ENCODE measurements at places on chromosomes 2 and 18.
A peak's percentile ranks its signal among the peaks of the same experiment; 100 is the strongest.

GRCh38 chr2:239369631-239370161 is 31.1 kb downstream of the HDAC4 start:
- peak; percentile 36 for DNase-seq

- peak; percentile 31 for DNase-seq
Measured at GRCh38 chr2:26039603-26040323, 5.9 kb downstream of the RAB10 start.

DNA sequence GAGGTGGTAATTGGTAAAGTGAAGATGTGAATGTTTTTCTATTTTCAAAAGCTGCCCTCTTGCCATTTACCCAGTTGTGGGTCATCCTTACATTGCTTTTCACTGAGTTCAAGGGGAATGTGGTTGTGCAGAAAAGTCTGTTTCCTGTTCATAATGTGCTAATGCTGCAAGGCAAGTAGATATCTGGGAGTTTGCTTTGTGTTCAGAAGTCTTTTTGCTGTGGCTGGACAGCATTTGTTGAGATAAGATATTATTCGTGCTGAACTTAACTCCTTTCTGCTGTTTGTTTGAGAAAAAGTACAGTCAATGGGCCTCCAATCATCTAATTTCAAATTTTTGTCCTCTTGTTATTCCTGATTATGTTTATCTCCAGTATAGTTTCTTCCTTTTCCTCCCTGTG is 263.2 kb downstream of the LTBP1 start:
- no peak for DNase-seq

DNA sequence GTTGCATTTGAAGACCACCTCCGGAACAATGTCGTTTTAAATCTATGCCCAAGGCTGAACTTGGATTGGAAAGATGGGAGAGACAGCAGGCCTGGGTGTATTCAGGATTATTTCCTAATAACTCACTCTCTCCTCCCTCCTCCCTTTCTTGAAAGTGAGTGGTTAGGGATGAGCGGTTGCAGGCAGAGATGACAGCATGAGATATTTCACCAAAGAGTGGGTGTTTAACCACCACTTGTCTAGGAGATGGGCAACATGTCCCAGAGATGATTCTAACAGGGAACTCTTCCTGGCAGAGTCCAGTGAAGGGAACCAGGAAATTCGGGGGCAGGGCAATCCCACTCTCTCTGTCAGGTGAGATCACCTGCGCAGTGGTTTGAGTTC is 123.2 kb downstream of the KCTD1 start:
- DNase-seq: peak; percentile 25

DNA sequence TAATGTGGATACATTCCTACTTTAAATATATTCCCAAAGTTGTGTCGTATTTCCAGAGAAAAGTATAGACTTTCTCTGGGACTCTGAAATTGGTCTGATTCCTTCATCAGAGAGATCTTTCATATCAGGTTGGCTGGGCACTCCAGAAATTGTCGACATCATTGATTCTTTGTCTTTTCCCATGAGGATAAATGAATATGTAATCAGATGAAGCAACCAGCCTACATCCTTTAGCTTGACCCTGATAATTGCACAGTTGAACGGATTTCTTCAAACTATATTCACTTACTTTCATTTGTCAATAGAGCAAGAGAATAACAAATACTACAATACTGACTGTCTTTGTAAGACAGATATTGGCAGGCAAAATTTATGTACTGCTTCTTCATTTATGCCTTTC is 680.2 kb upstream of the LRRTM4 start:
- DNase-seq: no peak

DNA sequence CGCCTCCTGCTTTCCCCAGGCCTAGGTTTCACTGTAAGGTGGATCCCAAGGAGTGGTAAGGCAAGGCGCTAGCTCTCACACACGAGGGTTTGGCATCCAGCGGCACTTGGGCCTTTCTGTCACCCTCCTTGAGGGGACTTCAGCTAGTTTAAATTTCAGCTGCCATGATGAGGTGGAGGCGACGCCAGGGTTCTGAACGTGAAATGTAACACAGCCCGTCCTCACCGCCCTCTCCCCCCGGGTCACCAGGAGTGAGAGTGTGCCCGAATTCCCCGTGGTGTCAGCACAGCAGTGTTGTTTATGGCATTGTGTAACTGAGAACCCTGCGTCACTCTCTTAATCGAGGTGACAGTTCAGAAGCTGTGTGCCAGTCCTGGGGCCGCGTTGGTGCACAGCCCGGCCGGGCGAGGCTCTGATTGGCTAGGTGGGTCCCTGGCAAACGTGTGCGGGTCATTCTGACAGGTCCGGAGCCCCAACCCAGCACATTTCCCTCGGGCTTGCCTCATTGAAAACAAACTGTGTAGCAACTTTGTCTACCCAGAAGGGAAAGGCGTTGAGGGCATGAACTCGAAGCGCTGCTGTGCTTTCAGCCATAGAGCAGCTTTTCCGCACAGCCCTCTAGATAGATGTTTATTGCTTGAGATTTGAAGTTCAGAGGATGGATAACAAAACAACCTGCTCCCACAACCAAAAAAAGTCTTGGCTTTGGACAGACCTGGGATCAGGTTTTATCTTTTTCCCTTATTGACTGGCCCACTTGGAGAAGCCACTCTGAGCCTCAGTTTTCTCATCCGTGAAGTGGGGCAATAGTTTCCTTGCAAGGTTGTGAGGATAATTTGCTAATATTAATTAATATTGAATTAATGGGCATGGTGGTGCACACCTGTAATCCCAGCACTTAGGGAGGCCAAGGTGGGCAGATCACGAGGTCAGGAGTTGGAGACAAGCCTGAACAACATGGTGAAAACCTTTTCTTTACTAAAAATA is 4.9 kb downstream of the CIDEA start:
- no peak for DNase-seq

DNA sequence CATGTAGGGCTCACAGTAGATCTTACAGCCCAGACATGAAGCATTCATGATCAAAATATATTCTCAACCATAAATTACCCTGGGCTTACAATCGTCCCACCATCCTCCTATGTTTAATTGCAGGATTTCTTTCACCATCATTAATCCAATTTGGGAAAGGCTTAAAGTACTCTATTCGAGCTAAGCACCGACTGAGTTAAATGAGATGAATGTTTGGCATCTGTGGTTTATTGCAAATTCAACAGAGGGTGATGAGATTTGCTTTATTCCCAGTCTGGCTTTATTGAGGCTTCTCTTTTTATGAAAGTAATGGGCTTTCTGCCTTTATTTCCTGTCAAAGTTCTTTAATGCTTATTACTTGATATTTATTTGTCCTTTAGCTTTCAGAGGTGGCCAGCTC is 159.0 kb downstream of the METTL4 start:
- DNase-seq: no peak

DNA sequence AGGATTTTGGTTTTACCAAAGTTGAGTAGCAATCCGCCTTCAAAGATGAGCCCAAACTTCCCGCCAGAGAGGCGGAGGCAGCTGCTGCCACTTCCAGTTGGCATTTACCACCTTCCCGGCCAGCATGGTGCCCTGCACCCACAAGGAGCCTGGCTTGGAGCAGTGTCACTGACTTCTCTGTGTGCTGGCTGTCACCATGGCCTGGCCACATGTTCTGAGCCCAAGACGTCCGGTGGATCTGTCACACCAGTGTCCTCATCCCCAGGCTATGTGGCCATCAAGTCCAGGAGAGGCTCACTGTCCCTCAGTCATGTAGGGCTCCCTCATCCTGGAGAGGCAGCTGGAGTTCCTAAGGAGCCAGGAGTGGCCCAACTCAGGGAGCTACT is 100.6 kb downstream of the ACKR3 start:
- DNase-seq: no peak

DNA sequence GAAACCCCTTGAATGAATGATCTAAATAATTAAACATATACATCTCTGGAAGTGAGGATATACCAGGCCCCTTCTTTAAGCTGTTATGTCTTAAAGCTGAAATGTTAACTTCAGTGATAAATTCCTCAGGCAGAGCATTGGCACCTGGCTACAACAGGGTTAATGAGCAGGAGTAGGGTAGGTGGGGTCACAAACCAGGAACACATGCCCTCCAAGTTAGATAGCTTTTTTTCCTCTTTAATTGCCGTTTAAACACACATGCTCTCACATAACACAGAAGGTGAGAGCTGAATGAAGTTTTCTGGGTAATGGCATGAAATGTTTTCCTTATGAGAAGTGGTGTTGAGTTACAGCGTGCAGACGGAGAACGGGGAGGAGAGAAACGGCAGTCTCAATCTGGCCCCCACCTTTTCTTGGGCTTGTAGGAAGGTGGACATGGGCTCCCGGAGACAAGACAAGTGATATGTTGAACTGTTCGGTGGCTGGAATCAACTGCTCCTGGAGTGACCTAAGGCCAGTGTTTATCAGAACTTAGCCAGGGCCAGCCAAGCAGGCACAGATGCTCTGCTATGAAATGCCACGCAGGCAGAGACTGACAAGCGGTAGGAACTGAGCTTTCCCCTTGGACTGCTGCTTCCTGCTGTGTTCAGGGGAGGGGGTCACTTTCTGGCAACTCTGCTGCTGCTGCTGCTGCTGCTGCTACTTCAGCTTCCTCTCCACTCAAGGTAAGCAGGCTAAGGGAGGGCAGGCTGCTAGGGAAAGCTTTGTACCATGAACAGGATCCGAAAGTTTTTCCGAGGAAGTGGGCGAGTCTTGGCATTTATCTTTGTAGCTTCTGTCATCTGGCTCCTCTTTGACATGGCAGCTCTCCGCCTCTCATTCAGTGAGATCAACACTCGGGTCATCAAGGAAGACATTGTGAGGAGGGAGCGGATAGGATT is at the start of gene GALNT5:
Gene GALNT5, plus strand, starts transcription at position 394 of the 941 bp plus-strand sequence. Its CDS starts 378 bp downstream, at position 772.
- DNase-seq: peak; percentile 65

- peak; percentile 59 for DNase-seq
Measured at GRCh38 chr18:76573325-76574025, 78.4 kb upstream of the ZNF516 start.

DNA sequence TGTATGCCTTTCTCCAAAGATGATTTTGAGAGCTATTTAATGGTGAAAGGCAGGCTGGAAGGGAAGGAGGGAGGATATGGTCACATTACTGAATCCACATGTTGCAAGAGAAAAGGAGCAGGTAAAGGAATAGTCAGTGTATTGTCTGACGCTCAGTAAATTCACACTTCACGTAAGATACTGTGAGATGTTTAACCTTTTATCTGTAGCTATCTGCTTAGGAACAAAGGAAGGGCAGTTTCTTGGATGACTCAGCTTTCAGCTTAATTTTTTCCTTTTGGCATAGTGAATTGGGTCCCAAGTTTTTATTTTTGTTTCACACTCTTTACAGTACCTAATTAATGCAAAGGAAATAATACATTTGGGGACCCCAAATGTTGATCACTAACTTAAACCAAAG is 96.2 kb downstream of the PMS1 start:
- DNase-seq: no peak

- no peak for DNase-seq
Measured at GRCh38 chr18:24006712-24007313, 7.7 kb upstream of the TTC39C start.

GRCh38 chr2:149561309-149561926 is 26.2 kb downstream of the MMADHC start:
- DNase-seq: peak; percentile 40

GRCh38 chr2:239105234-239105633 is 257.3 kb downstream of the TWIST2 start:
- DNase-seq: no peak

- peak; percentile 72 for DNase-seq
Measured at GRCh38 chr18:7677001-7677400, 109.9 kb downstream of the PTPRM start.

DNA sequence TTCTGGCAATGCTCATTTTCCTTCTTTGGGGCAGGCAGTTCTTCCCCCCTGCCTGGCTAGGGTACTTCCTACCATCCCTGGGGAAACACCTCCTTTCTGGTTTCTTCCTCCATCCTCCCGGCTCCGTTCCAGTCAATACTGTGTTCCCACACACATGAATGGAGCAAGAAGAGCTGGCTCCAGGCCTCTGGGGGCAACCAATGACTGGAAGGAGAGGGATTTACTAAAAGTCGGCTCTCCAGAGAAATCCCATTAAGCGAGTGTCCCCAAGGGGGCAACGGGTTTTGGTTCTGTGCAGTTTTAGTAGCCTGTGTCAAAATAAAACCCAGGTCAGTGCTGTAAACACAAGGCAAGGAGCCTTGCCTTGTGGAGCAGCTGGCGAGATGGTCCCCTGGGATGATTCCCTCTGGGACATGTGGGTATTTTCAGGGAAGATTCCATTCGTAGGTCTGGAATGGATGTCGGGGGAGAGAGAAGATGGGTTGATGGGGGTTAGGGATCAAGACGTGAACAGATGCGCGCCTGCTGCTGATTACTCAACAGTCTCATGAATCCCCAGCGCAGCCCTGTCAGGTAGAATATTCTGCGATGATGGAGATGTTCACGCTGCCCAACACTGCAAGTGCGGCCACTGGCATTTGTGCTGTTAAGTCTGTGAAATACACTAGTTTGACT is 32.0 kb downstream of the EMILIN2 start:
- DNase-seq: peak; percentile 52

- DNase-seq: no peak
Measured at GRCh38 chr2:105407946-105408743, 9.3 kb upstream of the FHL2 start.

DNA sequence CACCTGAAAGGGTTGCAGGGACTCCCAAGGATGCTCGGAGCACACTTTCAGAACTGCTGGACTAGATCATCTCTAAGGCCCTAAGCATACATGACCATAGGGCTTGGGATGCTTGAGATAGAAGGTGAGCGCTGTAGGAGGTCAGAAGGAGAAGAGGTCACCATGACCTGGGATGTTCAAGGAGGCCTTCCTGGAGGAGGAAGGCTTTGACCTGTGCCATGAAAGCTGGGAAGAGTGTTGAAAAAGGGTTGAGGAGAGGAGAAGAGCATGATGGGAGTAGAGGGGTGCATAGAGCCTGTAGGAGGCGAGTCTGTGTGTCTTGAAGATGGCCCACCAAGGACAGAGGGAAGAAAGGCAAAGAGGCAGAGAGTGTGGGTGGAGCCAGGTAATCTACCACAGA is 222.4 kb downstream of the LOXHD1 start:
- no peak for DNase-seq

GRCh38 chr2:143435131-143435530 is 305.9 kb downstream of the ARHGAP15 start:
- DNase-seq: no peak

GRCh38 chr2:142681952-142682351 is 195.5 kb upstream of the KYNU start:
- no peak for DNase-seq

DNA sequence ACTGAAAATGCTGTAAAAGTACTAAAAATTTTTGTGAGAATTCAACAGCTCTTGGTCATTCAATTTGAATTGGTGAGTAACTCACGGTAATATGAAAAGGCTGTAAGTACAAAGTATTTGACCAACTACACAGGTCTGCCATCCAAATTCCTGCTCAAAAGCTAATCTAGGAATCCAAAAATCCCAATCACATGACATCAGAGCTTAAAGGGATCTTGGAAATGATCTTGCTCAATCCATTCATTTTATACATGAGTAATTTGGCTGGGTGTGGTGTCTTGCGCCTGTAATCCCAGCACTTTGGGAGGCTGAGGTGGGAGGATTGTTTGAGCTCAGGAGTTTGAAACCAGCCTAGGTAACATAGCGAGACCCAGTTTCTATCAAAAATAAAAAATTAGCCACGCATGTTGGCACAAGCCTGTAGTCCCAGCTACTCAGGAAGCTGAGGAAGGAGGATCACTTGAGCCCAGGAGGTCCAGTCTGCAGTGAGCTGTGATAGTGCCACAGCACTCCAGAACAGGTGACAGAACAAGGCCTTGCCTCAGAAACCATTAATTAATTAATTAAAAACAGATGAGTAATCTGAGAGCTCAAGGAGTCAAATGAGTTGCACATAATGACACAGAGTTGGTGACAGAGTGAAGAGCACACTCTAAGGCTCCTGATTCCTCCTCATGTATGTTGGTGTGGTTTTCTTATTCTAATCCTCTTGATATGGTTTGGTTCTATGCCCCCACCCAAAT is 19.8 kb downstream of the SPIRE1 start:
- peak; percentile 77 for DNase-seq

- DNase-seq: no peak
Measured at GRCh38 chr2:207417301-207417718, 112.5 kb upstream of the CREB1 start.

Measured in fibroblast of upper back skin (primary cell).